ENCODE measurements at places on chromosomes 16 and 17.

- no peak for DNase-seq
Observed at GRCh38 chr17:39229274-39229913, 3.6 kb upstream of the STAC2 start.

DNA sequence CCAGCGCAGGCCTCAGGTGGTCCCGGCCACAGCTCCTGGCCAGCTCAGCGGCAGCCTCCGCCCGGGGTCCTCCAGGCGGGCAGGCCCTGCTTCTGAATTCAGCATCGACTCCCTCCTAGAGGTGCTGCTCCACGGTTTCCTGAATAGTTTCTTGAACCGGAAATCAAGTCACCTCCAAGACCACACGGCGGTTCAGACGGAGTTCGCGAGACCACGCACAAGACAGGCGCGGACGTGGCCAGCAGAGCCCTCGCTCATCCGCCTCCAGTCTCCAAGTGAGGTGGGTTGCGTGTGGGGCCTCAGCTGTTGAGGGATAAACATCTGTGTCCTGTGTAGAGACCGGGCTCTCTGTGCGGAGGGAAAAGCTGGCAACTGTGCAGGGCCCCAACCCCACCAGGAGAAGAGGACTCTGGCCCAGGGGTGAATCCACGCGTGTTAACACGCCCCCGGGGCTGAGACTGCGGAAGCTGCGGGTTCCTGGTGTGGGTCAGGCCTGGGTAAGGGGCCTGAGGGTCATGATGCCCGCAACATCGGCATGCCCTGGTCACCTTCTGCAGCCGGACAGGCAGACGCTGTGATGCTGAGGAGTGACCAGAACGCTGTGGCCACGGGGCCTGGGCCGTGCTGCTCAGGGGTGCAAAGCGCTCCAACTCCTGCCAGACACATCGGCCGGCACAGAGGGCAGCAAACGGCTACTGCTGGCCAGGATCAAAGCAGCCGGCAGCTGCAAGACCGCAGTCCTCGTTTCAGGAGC lies 55.0 kb upstream of the METRNL start:
- no peak for DNase-seq

DNA sequence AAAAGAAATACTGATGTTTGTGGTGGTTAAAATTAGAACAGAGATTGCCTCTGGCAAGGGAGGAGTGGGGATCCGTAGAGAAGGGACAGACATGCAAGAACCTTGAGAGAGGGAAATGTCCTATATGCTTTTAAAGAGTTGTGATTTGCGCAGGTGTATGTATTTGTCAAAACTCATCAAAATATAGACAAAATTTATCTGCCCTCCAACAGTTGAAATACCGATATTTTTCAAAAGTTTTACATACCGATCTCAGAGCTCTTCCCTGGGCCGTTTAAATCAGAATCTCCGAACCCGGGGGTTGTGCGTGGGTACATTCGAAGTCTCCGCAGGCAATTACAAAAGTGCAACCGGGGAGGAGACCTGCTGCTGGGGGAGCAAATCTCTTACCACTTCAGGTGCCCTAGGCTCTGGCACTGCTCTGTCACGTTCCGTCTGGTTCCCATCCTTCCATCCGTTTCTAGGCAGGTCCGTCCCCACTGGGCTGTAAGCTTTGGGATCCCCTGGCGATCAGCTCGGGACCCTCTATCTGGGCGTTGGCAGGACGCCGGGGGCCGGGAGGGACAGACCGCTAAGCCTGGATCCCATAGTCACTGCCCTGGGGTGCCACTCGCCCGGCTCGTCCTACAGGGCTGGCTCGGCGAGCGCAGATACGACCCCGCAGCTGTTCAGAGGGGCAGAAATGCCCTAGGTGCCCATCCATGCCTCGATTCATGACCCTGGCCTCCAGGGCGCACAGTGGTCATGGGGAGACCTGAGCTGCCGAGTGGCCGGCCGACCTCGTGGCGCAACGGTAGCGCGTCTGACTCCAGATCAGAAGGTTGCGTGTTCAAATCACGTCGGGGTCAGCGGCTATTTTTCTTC lies 4.2 kb downstream of the BORCS6 start:
- DNase-seq = peak; percentile 82

- no peak for DNase-seq
Observed at GRCh38 chr16:3995001-3995400, 114.5 kb upstream of the CREBBP start.
